Activated gamma-delta T cell treated with anti-CD3 and anti-CD28 coated beads, Interleukin-2, amount 50 U/mL, for 16 hours (primary cell): ENCODE measurements at places on chromosomes 6 and 20.

- no peak for DNase-seq
These were observed 144.8 kb upstream of the LAMA2 start for GRCh38 chr6:128738112-128738511.

- no peak for DNase-seq
These were observed 22.1 kb upstream of the FKBP1A start for GRCh38 chr20:1414982-1415381.

DNA sequence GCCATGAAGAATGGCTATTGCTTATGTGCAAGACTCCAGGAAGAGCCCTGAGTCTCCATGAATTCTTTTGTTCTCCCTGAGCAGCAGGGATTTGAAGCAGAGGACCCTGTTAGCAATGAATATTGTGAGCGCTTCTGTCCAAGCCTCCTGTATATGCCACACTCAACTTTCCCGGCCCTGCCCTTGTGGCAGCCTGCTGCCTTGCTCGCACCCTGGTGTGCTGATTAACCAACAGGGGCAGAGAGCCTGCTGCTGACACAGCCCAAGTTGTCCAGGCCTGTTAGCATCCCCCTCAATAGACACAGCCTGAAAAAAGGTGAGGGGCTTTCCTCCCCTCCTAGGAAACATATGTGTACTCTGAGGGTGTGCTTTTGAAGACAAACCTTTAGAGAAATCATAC, 131.4 kb downstream of the BMP2 start:
- no peak for DNase-seq

- no peak for DNase-seq
These were observed 140.7 kb upstream of the STXBP5 start for GRCh38 chr6:147063469-147064031.

DNA sequence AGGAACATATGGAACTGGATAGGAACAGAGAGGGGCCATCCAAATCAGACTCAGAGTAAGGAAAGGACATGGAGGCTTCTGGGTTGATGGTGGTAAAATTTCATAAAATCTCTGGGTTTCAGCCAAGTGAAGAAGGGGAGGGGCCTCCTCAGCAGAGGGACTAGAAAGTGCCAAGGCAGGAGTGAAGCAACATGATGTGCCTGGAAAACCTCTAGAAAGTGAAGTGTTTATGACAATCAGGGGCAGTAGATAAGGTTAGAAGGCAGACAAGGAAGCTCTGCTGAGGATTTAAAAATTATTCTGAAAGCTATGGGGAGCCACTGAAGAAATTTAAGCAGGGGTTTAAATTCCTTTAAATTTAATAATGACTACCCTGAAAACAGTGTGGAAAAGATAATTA, 126.0 kb upstream of the TENT5A start:
- DNase-seq, result no peak

DNA sequence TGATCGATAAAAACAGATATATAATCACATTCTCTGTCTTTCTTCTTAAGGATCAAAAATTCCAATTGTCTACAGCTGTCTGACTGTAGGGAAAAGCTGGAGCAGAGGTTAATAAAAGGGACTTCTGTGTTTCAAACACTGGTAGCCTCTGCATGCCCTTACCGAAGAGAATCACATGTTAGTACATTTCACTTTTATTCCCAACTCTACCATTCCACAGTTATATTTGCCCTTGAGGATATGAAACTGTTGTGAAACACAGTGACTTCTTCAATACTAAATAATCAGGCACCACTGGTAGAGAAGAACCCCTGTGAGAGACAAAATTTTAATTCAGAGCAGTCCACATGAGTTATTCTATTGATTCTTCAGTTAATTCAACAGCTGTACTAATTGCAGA, 1187.3 kb upstream of the CITED2 start:
- no peak for DNase-seq

GRCh38 chr6:169669889-169670288, 31.9 kb downstream of the WDR27 start:
- no peak for DNase-seq
